ENCODE measurements at places on chromosomes 12 and 14. TPM values are rescaled to one million over a fixed set of nuclear protein-coding genes. Genes with fewer than 3 reads are reported as not detected.

GRCh38 chr14:99383472-99384449 lies 96.9 kb downstream of the SETD3 start:
- DNase-seq, result no peak

DNA sequence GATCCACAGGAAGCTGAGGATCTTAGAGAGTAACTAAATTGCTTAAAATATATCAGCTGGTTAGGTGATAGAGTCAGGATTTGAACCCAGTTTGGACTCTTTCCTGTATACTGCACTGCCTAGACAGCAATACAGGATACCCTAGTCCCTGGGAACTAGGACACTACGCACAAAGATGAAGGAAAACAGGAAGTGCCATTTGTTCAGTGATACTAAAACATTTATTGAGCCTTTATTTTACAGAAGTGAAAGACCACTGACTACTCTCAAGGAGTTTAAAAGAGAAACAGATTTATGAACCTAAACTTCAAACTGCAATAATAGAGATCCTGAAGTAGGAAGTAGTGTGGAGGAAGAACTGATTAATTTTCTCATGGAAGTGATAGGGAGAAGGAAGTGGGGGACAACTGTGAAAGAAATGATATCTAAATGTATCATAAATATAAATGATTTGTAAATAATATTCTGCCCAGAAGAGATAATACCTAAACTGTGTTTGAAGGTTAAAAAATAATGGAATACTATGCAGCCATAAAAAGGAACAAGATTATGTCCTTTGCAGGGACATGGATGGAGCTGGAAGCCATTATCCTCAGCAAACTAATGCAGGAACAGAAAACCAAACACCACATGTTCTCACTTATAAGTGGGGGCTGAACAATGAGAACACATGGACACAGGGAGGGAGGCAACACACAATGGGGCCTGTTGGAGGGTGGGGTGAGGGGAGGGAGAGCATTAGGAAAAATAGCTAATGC lies 18.2 kb downstream of the MSRB3 start:
- no peak for DNase-seq

DNA sequence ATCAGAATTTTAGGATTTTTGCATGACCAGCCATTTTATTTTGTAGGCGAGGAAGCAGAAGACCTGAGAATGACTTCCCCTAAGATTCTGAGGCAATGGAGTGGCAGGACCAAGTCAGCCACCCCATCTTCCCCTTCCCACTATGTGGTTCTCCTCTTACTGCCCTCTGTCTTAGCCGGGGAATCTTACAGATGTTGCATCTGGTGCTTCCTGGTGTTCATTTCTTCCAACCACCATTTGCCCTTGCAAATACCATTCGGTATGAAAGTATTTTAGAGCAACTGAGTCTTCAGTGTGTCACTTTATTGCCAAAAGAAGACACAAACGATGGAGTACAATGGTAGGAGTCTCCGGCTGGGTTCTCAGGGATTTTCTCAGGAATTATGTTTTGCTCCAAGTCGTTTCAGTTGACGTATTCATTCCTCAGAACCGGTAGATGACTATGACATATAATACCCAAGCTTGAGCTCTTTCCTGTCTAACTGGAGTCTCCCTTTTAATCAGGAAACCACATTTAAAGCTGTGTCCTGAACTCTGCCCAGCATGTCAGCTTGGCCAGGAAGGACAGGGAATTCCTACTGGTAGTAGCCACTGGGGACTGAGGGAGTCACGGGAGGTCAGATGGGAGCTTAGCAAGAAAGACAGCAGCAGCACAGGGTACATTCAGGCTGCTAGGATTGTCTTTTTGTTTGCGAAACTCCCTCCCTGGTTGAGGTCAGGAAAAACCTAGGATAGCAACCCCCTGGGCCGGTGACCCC lies 87.0 kb downstream of the SAMD4A start:
- no peak for DNase-seq

DNA sequence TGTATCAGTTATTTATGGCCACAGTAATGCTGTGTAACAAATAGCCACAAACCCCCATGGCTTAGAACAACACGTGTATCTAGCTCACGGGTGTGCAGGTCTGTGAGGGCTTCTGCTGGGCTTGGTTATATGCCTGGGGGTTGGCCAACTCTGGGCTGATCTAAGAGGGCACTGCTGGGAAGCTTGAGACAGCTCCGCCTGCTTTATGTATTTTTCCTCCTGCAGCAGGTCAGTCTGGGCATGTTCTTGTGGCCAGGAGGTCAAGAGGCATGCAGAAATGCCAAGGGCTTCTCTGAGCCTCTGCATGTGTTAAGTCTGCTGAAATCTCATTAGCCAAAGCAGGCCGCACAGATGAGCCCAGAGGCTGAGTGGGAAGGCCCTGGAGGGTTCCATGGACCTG lies 105.8 kb downstream of the ZNF664 start:
- no peak for DNase-seq

GRCh38 chr14:22847661-22848341 lies 11.4 kb downstream of the MMP14 start:
- no peak for DNase-seq

GRCh38 chr12:52182384-52182783 lies 9.4 kb downstream of the KRT80 start:
- no peak for DNase-seq

DNA sequence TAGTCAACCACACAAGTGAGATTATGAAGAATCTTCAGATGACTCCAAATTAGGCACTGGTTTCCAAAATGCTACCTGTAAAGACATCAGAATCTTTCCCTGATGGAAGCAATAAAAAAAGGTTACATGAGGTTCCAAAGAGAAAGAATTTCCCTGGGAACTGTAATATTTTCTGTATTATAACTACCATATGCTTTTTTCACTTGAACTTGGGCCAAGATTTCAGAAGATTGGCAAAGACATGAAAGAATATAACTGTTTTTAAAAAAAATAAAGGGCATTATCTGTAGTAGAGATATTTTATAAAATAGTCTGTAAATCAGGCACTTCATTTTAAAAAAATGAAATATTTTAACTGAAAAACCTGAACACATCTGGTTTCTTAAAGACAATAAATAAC lies 12.9 kb downstream of the HECTD1 start:
- DNase-seq, result no peak

GRCh38 chr14:55867311-55867710 lies 250.9 kb upstream of the PELI2 start:
- DNase-seq, result no peak

GRCh38 chr12:122227341-122227740 lies 1.5 kb upstream of the DIABLO start:
- DNase-seq, result peak; percentile 30

DNA sequence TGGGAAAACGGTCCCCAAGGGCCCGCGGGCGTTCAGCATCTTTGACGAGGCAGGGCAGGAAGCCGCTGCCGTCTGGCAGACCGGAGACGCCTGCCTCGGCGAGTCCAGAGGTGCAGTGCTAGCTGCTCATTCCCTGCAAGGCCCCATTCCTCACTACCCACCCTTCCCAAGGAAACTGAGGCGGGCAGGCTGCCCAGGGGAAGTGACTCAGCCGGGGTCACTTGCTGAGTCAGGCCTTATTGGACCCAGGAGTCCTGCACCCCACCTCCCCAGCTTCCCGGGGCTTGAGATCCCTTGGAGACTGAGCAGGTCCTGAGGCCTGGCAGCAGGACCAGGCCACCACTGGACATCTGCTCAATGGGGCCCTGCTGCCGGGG lies 3.7 kb downstream of the SH2B3 start:
- no peak for DNase-seq

- DNase-seq, result no peak
These were observed 62.0 kb upstream of the SYT1 start for GRCh38 chr12:78802593-78802992.

GRCh38 chr14:99720941-99721791 lies 37.1 kb downstream of the CYP46A1 start:
- no peak for DNase-seq

GRCh38 chr12:14278294-14278953 lies 87.1 kb upstream of the ATF7IP start:
- DNase-seq, result no peak

- DNase-seq, result no peak
These were observed 431.2 kb downstream of the NAV3 start for GRCh38 chr12:78261901-78262300.

- DNase-seq, result no peak
These were observed 84.2 kb downstream of the DENND5B start for GRCh38 chr12:31506515-31507306.

GRCh38 chr14:69535230-69535848 lies 39.3 kb downstream of the CCDC177 start:
- no peak for DNase-seq

DNA sequence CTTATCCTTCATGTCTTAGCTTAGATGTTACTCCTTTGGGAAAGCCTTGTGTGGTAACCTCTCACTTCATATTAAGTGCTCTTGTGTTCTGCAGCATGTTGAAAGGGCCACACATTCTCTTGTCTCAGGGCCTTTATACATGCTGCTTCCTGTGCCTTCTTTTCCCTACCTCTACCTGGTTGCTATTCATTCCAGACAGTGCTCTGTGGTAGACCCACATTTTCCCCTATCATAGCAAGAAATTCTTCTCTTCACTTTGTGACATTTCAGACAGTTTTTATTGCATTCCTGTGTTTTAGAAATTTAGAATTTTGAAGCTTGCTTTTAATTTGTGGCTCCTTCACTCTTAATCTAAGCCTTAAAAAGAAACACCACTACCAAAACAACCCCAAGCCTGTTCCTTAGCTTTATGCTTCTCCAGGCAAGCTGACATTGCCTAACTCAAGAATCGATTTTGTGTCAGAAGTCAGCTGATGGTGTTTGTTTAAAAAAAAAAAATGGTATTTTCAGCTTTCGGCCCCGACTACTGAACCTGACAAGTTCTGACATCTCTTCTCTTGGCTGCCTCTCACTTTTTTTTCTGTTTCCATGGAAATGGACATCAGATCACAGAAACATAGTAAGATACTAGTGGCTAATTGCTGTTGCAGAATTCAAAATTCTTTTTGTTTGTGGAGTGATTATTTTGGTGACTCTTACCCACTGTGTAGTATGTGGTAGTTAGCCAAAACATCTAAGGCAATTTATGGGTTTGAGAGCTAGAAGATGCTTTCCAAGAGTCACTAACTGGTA lies 156.3 kb downstream of the NUBPL start:
- no peak for DNase-seq

- DNase-seq, result no peak
These were observed 2.4 kb downstream of the PXN start for GRCh38 chr12:120262852-120263747.

GRCh38 chr12:88253371-88253978 lies 111.4 kb downstream of the TMTC3 start:
- no peak for DNase-seq

DNA sequence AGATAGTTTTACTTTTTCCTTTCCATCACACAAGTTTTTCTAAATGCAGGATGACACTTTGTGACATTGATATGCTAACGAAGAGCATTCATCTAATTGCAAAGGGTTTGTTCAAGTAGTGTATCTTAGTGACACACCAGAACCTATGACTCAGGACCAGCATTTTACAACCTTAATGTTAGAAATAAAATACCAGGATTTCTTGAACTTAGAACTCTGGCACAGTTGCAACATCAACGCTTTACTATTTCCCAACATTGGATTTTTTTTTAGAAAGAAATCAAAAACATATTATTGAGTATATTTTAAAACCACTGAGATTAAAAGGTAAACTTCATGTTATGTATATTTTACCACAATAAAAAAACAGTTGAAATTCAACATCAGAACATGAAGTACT lies 17.9 kb upstream of the PLEKHG6 start:
- DNase-seq, result no peak

GRCh38 chr12:107515446-107515958 lies 170.1 kb upstream of the PWP1 start:
- no peak for DNase-seq

GRCh38 chr12:116331876-116332275 lies 54.4 kb upstream of the MED13L start:
- DNase-seq, result no peak

GRCh38 chr14:63603749-63604277 lies 37.9 kb downstream of the WDR89 start:
- no peak for DNase-seq

- DNase-seq, result no peak
These were observed 27.1 kb upstream of the GPHB5 start for GRCh38 chr14:63345826-63346225.

- no peak for DNase-seq
These were observed 80.2 kb downstream of the FZD10 start for GRCh38 chr12:130242506-130242905.

DNA sequence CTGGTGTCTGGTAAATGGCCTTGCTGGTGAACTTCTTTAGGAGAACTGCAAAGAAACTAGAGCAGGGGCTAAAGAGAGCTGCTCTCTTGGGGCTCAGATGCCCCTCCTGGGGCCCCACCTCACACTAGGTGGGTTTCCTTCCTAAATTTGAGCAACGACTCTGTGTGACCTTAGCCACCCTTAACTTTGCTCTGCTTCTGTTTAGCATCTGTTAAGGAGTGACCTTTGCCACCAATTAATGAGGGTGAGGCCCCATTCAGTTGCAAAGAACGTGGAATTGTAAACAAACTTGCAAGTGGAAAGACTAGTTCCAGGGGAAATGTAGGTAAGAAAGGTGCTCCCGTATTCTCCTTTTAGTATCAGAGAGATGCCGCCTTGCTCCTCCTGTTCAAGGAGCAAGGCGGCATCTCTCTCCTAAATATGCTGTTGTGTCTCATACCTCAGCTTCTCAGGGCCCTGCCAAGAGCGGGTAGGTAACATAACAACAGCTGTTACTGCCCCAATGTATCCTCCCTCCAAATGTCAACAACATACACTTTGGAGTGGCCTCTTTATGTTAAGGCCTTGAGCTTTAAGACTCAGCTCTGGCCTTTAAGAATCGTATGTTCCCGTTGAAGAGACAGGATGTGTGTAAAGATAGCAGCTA lies 77.6 kb upstream of the FUT8 start:
- no peak for DNase-seq

- no peak for DNase-seq
These were observed 8.3 kb downstream of the DIO2 start for GRCh38 chr14:80202888-80203562.

The TAS2R19 gene
- total RNA-seq, result 0.87 TPM

The GALNT9 gene
- total RNA-seq, result 0.34 TPM

The MAPK1IP1L gene
- 148 TPM for total RNA-seq

The KRT73 gene
- 0.16 TPM for total RNA-seq

The RAD9B gene
- 0.34 TPM for total RNA-seq

The SLC4A8 gene
- 0.82 TPM for total RNA-seq

The PAPLN gene
- 0.18 TPM for total RNA-seq

The P2RX2 gene
- total RNA-seq, result not detected

The DBX2 gene
- not detected for total RNA-seq

The KLHL33 gene
- 0.05 TPM for total RNA-seq

The SLC17A8 gene
- total RNA-seq, result not detected

The SYCP3 gene
- total RNA-seq, result not detected

The PTGES3 gene
- total RNA-seq, result 400 TPM

All from activated T-cell treated with anti-CD3 and anti-CD28 coated beads, Interleukin-2, amount 50 U/mL, for 4 hours (primary cell).